ENCODE measurements at places on chromosomes 1 and 21.

DNA sequence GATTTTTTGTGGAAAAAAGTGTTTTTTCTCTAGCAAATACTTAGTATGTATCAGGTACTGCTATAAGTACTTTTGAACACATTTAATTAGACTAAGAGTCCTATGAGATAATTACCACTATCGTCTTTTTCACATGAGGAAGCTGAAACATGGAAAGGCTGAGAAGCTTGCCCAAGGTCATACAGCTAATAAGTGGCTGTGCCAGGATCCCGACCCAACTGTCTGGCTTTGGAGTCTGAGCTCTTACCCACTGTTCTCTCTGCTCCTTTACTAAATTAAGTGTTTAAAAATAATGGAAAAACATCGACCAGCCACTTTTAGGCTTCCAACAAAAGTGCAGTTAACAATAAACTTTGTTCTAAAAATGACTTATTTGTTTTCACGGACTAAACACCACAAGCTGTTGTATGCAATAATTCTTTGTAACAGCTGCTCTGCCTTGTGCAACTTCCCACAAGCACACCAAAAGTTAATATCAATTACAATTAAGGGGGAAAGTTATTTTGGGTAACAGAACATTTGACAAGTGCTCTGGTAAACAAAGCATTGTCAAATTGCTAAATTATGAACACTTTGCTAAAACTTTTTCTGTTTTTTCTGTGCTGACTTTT is 75.7 kb downstream of the CRB1 start:
- no peak for DNase-seq

- DNase-seq: no peak
These were observed 31.8 kb upstream of the KCND3 start for GRCh38 chr1:112021263-112021662.

GRCh38 chr21:14968029-14968428 is 96.8 kb downstream of the NRIP1 start:
- no peak for DNase-seq

- no peak for DNase-seq
These were observed 135.7 kb upstream of the ZNF648 start for GRCh38 chr1:182196897-182197870.

Measured in activated naive CD8-positive, alpha-beta T cell treated with anti-CD3 and anti-CD28 coated beads for 36 hours (primary cell).